Kidney epithelial cell (primary cell): ENCODE measurements at places on chromosomes 3 and 15. TPM values are rescaled to one million over a fixed set of nuclear protein-coding genes. Genes with fewer than 3 reads are reported as not detected.

- DNase-seq = no peak
These were observed 4.3 kb downstream of the EPHB1 start for GRCh38 chr3:134799393-134799792.

GRCh38 chr3:41188306-41188705, 11.0 kb upstream of the CTNNB1 start:
- DNase-seq = no peak

GRCh38 chr3:106820726-106821362, 556.4 kb upstream of the CCDC54 start:
- no peak for DNase-seq

DNA sequence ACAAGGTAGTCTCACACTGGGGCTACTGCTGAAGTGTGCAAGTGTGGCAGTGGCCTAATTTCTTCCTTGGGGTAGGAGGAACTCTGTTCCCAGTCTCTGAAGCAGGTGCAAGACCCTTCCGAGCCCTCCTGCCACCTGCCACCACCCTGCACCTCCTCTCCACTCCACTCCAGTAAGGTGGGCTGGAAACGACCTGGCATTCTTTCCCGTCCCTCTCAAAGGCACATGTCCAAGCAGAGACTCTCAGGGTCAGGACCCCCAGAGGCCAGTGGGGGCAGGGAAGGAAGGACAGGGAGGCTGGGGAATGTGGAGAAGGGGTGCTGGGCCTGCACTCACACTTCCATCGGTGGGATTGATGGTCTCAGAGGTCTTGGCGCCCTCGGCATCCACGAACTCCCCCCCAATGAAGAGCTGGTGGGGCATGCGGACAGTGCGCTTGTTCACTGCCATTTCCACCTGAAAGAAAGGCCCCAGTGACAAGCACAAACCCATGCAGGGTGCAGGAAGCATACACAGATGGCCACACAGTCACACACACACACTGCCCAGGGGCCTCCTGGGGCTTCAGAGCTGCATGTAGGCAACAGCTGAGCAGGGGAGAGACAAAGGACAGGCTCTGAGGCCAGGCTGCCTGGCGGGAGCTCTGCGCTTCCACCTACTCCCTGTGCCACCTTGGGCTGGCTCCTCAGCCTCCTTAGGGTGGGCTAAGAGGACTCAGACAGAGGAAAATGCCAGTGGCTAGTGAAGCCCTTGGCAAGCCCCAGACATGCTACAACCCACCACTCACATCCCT, 43.8 kb downstream of the ALDH1L1 start:
- no peak for DNase-seq

DNA sequence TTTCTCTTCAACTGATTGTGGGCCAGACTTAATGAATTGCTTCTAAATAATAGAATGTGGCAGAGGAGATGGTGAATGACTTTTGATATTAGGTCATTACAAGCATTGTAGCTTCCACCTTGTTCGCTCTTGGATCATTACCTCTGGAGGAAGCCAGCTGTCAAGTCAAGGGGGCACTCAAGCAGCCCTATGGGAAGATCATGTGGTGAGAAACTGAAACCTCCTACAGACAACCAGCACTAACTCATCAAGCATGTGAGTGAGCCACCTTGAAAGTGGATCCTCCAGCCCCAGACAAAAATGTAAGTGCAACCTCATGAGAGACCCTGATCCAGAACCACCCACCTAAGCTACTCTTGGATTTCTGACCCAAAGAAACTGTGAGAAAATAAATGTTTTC, 109.8 kb upstream of the TBC1D5 start:
- no peak for DNase-seq

The TMEM45A gene
- 10.2 and 10.5 TPM in 2 replicates for total RNA-seq

The GUCA1C gene
- total RNA-seq = not detected in 2 replicates

The ARHGAP11A gene
- 7.5 and 7.7 TPM in 2 replicates for total RNA-seq

The ERICH6 gene
- total RNA-seq = 0.07 TPM in 1 of 2 replicates, not detected in the other

The CNTN3 gene
- total RNA-seq = 2.0 and 2.6 TPM in 2 replicates
